Muscle of leg (tissue), 16 donors: ENCODE measurements at places on chromosomes 2 and 18. TPM values are rescaled to one million over a fixed set of nuclear protein-coding genes. Genes with fewer than 3 reads are reported as not detected.

The RAB6C gene
- total RNA-seq = 0.09 TPM

The ASIC4 gene
- 0.44 TPM for total RNA-seq

The GALNT3 gene
- 0.49 TPM for total RNA-seq

The FAM117B gene
- 2.5 TPM for total RNA-seq

The CCDC141 gene
- 76.1 TPM for total RNA-seq

The BOLL gene
- total RNA-seq = 0.62 TPM

The RUFY4 gene
- 0.27 TPM for total RNA-seq

The MOGAT1 gene
- not detected for total RNA-seq
